ENCODE measurements at places on chromosomes 12 and 14.

GRCh38 chr14:96951511-96951910, 154.3 kb downstream of the VRK1 start:
- no peak for DNase-seq

DNA sequence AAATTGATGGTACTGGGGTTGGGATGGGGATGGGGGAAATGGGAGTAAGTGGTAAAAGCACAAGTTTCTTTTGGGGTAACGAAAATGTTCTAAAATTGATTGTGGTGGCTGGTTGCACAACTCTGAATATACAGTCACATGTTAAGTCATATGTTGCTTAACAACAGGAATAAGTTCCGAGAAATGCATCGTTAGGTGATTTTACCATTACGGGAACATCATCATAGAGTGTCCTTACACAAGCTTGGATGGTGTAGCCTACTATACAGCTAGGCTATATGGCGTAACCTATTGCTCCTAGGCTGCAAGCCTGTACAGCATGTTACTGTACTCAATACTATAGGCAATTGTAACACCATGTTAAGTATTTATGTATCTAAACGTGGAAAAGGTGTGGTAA, 31.0 kb downstream of the ITGA7 start:
- no peak for DNase-seq

DNA sequence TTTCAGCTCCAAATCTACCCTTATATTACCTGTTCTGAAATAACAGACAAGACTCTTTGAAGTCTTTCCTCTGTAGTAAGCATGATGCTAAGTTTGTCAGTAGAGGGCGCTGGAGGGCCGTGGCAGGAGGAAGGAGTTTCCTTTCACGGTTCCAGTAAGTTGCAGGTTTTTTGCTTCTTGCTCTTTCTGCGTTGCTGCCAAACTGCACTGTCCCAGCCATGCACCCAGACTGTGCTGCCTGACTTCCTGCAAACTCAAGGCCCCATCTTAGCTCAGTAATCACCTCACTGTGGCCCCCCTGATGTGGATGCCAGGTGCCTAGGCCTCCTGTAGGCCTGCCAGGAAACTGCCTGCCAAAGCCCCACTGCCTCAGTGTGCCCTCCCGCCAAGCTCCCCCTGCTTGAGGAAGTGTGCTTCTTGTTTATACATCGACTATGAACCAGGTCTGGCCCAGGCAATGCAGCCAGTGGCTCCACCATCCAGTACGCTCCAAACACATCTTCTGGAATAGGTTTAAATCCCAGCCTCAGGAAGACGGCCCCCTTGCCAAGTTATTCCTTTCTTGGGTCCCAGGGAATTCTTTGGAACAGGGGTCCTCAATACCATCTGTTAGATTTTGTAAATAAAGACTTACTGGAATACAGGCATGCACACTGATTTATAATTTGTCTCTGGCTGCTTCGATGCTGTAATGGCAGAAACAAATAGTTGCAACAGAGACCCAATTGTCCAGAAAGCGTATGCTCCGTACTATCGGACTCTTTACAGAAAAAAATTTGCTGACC, 193.7 kb upstream of the LRIG3 start:
- DNase-seq = peak; percentile 27

- DNase-seq = no peak
Measured at GRCh38 chr12:114783089-114783618, 99.2 kb upstream of the TBX3 start.

DNA sequence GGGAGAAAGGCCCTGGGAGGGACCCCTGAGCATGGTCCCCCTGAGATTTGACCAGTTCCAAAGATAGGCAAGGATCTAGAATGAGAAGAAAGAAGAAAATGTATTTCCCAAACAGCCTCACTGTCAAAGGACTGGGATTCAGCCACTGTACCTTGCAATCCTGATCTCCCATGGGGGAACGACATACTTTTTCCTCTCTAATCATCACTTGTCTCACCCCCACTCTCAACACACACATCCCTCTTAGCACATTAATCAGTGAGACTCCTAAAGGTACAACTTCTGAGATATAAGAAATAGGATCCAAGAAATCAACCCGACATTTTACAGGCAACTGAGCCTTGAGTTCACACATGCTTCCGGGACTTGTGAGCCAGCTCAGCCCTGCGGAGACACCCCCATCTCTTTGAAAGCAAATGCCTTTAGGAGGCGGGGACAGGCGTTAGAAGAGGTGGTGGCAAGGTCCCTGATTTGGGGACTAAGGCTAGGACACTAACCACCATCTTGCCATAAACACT, 1.4 kb downstream of the MAP3K9 start:
- DNase-seq = peak; percentile 43

- DNase-seq = no peak
Measured at GRCh38 chr12:2319737-2320506, 267.1 kb downstream of the CACNA1C start.

DNA sequence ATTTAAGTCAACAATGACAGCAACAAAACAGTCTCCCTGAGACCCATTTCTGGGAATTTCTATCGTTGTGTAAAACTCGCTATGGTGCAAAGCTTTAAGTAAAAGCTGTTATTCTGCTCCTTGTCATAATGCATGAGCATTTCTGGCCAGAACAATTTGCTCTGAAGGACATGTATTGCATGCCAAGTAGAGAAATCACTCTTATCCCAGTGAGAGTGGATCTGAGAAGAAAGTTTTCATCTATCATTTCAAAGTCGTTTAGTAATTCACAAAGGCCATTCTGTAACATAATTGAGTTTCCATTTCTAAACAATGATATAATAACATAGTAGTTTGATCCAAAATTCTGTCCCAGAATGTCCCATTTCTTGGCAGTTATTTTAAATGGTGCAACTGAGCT, 86.6 kb downstream of the TBC1D30 start:
- no peak for DNase-seq

Measured in HuH-7.5 (cell line).